ENCODE measurements at places on chromosomes 11 and 22.
A peak's percentile ranks its signal among the peaks of the same experiment; 100 is the strongest.

DNA sequence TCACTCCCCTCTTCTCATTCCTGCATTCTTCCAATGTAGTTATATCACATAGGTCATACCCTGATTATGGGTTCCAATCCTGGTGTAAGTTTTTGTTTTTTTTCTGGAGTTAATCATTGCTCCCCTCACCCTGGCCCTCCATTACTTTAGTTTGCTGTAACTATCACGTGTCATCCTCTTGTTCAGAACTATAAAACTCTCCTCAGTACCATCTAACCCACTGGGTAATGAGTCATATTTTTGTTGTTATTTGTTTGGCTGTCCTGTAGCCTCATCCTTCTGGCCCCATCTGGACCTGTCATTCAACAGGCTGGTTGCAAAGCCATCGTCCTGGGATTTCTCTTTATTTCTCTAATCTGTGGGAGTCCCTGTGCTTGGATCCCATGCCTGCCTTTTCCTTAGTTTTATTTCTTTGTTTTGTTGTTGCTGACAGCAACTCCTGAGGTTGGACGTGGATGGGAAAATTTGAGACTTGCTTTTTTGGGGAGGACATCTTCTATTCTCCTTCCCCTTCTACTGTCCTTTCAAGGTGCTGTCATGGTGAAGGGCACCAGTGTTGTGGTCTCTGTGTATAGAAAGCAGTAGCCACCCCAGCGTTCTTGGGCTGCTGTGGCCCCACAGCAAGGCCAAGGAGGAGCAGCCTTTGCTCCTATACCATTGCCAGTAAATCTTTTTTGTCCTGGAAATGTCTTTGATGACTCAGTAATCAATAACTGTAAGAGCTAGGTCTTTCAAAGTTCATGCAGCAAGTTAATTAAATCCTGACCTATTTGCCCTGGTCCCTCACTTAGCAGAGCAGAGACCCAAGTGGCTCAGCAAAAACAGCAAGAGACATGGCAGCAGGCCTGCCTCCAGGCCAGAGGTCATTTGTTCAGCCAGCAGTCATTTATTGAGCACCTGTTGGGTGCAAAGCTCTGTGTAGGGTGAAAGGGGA lies 82.5 kb downstream of the C22orf31 start:
- DNase-seq = no peak

- no peak for DNase-seq
Observed at GRCh38 chr11:119416606-119417580, 6.1 kb downstream of the THY1 start.

DNA sequence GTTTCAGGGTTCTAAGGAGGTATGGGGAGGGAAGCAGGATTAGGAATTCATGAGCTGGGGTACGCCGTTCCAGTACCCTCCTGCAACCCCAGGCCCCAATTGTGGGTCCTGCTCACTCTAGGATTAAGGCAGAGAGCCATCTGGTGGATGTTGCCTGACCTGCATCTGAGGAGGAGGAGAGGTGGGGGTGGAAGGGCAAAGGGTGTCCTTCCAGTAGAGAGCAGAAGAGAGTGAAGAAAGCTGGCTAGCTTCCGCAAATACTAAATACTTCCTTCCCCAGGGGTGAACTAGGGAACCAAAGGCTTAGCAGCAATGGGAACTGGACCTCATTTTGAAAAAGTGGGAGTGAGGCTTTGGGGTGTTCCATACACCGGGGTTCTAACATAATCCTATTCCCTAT lies 10.6 kb downstream of the LRRC51 start:
- DNase-seq = peak; percentile 68

GRCh38 chr11:112579282-112579681 lies 318.6 kb upstream of the PLET1 start:
- no peak for DNase-seq

DNA sequence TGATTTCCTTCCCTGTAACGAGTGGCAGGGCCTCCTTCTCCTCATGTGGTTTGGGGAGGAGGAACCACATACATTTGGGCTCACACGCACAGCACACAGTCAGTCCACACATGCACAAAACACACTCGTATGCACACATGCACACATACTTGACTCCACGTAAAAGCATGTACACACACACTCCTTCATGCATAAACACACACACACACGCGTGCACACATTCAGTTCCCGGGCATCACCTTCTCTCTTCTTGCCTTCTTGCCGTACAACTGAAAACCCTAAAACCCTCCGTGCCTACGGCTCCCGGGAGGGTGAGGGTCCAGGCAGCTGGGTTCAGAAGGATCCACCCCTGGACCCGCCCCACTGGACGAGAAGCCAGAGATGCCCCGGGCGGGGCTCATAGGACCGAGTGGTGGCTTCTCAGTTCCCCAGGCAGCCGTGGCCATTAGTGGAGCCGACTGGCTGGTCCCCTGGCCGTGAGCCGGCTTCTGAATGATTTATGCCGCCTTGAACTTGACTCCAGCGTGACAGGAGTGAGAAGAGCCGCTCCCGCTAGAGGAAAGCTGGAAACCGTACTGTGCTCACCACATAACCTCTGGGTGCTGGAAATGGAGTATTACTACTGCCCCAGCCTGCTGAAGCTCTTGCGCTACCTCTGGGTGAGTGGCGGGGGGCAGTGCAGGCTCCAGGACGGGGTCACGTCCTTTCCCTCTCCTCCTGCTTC lies 117.4 kb downstream of the KIAA1671 start:
- DNase-seq = peak; percentile 15

DNA sequence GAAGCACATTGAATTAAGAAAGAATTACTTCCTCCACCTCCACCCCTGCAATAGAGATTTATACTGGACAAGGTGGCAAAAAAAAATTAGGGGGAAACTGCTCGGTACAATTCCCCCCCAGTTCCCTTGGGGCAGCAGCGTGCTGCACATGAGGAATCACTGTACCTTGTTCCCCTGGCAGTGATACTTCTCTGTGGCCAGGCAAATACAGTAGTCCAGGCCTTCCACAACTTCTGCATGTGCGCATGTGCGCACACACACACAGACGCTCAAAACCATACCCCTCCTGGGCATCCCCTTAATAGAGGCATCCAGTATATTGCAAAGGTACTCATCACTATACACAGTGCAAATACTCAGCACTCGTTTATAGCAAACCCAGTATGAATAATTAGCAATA lies 68.9 kb downstream of the ARFGAP2 start:
- DNase-seq = no peak

DNA sequence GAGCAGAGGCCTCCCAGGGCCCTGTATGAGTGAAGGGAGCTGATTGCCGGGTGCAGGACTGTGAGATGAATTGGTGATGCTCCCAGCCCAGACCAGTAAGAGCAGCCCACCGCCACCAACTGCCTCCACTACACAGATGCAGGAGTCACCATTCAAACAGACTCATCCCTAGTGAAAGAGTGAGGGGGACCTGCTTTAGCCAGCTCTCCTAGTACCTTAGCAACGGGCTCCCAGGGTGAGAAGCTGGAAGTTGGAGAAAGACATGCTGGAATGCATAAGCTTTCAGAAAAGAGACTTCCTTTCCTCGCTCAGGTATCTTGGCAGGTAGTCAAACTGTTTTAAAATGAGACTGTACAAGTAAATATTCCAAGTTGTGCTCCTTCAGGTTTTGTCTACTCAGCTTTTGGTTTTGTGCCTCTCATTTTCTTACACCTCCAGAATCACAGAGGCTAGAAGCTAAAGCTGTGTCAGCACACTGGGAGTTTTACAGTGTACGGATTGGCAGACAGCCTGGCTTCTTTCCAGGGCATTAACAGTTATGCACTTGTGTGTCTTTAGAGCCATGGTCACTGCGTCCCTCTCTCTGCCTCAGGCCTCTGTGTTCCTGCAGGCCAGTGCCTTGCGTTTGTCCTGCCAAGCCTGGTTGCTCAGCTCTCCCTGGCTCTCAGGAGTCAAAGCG lies 146.2 kb downstream of the ATXN10 start:
- DNase-seq = no peak

GRCh38 chr11:122198291-122198983 lies 82.4 kb upstream of the BLID start:
- no peak for DNase-seq

DNA sequence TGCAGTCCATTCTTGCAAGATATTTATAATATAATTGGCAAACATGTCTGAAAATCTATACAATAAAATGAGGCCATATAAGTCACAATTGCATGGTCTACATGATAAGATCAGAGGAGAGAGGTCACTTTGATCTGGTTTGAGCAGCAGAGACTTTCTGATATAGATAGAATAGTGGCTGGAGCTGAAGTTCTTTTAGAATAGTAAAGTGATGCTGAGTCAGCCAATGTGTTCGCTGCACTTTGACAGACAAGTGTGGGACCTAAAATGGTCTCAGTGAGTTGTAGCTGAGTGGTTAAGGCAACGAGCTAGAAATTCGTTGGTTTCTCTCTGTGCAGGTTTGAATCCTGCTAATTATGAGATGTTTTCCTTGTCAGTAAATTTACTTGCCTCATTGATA lies 257.0 kb upstream of the C11orf87 start:
- DNase-seq = no peak

DNA sequence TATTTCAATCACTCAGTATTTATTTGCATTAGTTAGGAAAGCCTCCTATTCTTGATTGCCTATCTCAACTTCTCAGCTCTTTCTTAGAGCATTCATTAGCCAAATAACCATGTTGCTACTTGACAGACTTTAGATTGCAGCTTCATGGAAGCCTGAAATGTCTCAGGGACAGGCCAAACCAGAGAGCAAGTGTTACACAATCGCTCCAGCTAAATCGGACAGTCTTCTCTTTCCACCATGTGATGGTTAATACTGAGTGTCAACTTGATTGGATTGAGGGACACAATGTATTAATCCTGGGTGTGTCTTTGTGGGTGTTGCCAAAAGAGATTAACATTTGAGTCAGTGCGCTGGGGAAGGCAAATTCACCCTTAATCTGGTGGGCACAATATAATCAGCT lies 106.5 kb upstream of the DRD2 start:
- no peak for DNase-seq

DNA sequence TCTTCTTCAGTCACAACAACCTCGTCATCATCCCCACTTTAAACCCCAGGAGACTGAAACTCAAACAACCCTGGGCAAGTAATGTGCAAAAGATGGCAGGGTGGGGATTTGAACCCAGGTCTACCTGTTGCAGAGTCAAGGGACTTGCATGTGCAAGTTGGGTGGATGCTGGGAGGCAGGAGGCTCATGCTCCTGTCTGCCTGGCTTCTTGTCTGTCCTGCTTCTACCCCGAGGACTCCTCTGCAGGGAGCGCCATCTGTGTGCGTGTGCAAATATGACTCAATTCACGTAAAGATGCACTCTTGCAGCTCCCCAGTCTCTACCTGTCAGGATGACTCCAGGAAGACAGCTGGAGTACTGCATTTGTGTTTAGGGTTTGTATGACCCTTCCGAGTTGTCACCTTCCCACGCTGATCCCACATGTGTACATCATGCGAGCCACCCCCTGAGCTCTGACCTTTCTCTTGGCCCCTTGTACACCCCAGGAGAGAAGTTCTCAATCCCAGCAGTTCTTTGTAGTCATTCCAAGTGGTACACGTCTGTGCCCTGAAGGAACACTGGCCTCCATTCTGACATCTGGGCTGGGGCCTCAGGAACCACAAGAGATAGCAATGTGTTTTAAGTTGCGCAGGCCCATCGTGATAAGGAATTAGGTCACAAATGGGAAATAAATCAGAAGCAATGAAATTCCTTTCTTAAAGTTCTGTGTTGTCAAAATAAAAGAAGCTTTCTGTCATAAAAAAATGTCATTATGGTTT lies 95.7 kb downstream of the CWC15 start:
- no peak for DNase-seq

GRCh38 chr11:65311170-65311678 lies 3.4 kb upstream of the CDC42EP2 start:
- DNase-seq = no peak

DNA sequence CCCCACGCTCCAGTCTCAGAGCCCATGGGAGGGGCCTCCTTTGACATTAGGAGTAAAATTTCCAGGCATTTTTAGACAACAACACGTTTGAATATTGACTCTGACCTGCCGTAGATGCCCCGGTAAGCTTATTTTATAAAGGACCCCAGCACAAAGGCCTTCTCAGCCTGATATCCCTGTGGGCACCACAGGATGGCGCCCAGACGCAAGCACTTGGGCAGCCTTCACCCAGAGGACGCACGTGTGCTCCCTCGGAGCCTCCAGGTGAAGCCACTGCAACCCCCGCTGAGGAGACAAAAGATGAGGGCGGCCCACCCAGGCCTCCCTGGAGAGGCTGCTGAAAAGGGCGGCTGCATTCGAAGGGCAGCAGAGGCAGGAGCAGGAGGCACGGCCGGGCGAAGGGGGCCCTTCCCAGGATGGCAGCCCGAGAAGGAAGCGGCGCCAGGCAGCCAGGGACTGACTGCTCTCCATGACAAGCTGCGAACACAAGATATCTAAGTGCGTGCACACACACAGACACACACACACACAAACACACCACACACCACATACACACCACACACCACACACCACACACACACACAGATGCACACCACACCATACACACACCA lies 15.2 kb upstream of the TH start:
- peak; percentile 42 for DNase-seq

DNA sequence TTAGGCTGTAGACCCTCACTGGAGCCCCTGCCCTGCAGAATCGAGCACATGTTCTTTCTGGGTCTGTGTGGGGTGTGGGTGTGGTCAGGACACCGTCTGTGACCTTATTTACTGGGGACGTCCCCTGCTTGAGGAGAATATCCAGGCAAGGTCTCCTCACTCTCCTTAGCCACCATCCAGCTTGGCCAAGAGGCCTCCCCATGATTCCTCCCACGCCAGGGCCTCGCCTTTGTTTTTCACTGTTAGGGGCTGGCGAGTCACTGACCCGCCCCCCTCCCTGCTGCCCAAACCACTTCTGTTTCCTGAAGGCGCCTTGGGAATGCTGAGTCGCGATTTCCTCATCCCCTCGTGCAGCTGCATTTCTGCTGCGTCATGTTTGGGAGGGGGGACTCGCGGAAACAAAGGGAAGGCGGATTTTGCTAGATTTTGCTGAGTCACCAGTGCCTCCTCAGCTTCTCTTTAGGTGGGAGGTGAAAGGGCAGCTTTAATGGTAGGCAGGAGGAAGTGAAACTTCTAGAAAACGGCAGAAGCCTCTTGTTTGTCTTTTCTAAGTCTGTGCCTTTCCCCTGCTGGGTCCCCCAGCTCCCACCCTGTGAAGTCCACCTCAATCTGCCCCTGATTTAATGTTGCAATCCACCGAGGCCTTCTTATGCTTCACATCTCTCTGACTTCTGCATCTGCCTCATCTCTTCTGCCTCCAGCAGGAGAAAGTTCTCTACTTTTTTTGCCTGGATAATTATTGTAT lies 4.0 kb upstream of the HMOX1 start:
- DNase-seq = peak; percentile 44

GRCh38 chr11:68343761-68344256 lies 31.4 kb downstream of the LRP5 start:
- no peak for DNase-seq

DNA sequence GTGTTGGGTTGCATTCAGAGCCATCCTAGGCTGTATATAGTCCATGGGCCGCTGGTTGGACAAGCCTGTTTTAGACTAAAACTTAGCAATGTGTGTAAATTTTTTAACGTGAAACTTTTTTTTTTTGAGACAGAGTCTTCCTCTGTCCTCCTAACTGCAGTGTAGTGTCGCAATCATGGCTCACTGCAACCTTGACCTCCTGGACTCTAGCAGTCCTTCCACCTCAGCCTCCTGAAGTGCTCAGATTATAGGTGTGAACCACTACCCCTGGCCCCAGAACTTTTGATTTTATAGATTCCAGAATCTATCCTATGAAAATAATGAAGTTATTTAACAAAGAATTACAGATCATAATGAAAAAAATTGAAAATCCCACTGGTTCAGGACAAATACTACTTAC lies 29.9 kb upstream of the PANX2 start:
- no peak for DNase-seq
